ENCODE measurements at places on chromosomes 2 and 18.

- DNase-seq = no peak
Observed at GRCh38 chr18:77223221-77223639, 26.4 kb upstream of the GALR1 start.

DNA sequence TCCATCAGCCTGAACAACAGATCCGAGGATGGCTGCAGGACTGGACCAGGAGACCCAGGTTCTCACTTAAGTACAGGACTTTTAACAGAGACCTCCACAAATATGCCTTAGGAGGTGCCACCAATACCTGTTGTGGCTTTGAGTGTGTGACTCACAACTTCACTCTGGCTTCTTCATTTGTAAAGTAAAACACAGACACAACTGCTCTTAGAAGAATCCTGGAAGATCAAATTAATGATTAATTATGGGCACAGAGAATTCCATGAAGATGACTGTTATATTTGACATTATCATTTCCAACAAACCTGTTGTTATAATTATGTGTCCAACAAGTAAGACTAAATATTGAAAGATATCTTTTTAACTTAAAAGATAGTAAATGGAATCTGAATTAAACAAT lies 481.4 kb upstream of the KLHL29 start:
- no peak for DNase-seq

GRCh38 chr2:106584304-106584954 lies 97.3 kb downstream of the CD8B2 start:
- no peak for DNase-seq

GRCh38 chr2:155840661-155841060 lies 491.9 kb downstream of the NR4A2 start:
- no peak for DNase-seq

- DNase-seq = no peak
Observed at GRCh38 chr18:76578571-76579300, 83.7 kb upstream of the ZNF516 start.

DNA sequence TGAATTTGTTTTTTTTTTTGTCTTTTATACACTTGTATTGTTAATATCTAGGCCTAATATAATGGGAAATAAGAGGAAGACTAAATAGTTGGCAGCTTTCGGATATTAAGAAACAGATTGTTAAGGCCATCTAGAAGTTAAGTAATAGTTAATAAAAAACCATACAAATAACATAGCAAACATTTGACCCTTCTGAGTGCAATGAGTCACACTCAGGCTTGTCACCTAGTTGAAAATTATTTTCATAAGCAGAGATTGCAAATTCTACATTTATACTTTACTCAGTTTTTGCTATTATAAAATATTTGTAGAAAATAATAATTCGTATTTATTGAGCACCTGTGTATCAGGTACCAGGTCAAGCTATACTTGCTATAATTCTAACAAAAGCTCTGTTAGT lies 2.4 kb downstream of the NUP35 start:
- DNase-seq = no peak

GRCh38 chr2:110732422-110733413 lies at the start of gene ACOXL:
TSS of gene ACOXL (plus strand) at chr2:110732573. CDS start at chr2:110768390, 35,817 bp downstream.
- no peak for DNase-seq

- DNase-seq = no peak
Observed at GRCh38 chr2:38113981-38114708, 38.2 kb upstream of the CYP1B1 start.

- no peak for DNase-seq
Observed at GRCh38 chr2:72276356-72276755, 128.7 kb upstream of the CYP26B1 start.

DNA sequence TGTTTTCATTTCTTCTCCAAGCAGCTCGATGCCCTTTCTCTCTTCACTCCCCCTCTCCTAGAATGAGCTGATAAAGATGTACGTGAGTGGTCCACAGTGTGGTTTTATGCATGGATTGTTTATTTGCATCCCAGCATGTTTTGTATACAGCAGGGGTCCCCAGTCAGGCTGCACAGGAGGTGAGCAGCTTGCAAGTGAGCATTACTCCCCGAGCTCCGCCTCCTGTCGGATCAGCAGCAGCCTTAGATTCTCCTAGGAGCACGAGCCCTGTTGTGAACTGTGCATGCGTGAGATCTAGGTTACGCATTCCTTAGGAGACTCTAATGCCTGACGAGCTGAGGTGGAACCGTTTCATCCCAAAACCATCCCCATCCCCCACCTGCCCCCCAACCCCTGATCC lies 262.6 kb downstream of the AGAP1 start:
- DNase-seq = no peak

GRCh38 chr2:39954346-39954745 lies 175.3 kb upstream of the THUMPD2 start:
- DNase-seq = no peak

- no peak for DNase-seq
Observed at GRCh38 chr2:86185517-86186212, 9.6 kb downstream of the IMMT start.

DNA sequence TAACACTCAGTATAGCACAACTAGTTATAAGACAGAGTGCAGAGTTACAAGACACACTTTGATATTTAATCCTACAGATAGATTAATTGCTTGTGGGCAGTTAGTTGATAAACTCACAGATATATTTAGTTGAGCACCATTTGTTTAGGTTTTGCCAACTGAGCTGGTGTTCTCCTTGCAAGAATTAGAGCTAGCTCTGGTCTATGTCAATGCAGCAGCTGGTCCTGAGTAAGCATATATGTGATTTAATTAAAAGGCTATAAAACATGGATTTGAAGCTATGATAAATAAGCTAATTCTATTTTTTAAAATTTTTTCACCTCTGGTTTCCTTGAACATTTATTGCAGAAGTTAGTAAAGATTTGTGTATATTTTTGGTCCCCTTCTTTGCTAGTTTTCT lies 35.6 kb downstream of the GPD2 start:
- no peak for DNase-seq

GRCh38 chr18:76498064-76498463 lies 3.0 kb upstream of the ZNF516 start:
- no peak for DNase-seq

- no peak for DNase-seq
Observed at GRCh38 chr2:25323042-25323514, 18.6 kb downstream of the DNMT3A start.

DNA sequence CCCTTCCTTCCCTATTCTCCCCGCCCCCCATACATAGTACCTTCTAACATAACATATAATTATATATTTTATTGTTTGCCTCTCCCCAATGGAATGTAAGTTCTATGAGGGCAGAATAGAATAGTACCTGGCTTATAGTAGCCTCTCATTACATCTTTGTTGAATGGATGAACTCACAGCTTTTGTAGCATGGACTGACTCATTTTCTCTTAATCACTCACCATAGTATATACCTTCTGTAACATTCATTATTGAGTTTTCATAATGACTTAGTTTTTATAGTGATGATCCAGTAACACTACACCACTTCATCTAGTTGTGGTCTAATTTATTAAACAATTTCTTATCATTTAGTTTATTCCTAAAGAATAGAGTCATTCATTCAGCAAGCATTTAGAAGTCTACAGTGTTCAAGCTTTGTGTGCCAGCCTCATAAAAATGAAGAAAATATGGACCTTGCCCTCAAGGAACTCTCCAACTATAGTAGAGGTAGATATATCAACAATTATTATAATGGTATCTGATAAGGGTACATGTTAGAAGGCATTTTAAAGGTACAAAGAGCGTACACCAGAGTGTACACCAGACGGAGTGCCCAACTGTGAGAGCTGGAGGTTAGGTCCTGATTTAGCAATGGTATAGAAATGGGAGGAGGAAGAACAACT lies 31.1 kb downstream of the NCOA1 start:
- DNase-seq = no peak

DNA sequence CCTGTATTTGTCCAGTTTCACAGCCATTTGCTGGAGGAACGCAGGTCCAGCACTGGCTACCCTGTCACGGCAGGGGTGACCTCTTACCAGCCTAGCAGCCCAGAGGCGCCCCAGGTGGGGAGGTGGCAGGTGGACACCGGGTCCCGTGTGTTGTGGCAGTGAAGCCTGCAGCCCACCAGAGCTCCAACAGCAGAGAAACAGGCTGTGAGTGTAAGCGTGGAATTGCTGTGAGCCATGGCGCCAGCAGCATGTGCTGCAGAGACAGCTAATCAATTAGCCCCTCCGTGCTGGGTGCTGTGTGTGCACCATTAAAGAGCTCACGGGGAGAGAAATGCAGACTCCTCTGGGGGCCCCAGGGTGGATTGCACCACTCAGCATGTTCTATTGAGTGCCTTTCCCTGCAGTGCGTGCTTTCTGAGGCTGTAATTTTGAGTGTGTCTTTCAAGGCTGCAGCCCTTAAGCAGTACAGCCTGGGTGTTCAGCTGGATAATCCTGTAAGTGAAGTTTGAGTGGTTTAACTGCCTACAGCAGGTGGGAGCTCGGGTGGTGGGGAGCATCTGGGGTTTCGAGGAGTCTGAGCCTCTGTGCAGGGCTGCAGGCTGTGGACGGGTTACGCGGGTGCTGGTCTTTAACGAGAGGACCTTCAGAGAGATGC lies 15.9 kb downstream of the RTP5 start:
- no peak for DNase-seq

GRCh38 chr18:73827801-73828200 lies 319.8 kb downstream of the FBXO15 start:
- DNase-seq = no peak

DNA sequence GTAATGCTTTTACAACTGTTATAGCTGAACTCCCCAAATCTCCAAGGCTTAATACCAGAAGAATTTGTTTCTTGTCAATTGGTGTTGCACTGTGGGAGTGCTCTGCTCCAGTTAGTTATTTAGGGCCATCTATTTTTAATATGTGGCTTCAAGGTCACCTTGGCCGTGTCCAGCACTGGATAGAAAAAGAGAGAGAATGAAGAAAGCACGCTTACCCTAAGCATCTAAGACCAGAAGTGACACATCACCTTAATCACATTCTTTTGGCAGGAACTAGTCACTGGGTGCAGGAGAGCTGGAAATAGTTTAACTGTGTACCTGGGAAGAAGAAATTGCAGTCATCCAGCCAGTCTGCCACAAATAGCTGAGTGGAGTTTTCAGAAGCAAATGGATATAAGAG lies 78.8 kb downstream of the VWC2L start:
- no peak for DNase-seq

- DNase-seq = no peak
Observed at GRCh38 chr2:23533338-23533695, 148.3 kb downstream of the KLHL29 start.

- DNase-seq = no peak
Observed at GRCh38 chr2:215397632-215398341, 38.1 kb downstream of the FN1 start.

DNA sequence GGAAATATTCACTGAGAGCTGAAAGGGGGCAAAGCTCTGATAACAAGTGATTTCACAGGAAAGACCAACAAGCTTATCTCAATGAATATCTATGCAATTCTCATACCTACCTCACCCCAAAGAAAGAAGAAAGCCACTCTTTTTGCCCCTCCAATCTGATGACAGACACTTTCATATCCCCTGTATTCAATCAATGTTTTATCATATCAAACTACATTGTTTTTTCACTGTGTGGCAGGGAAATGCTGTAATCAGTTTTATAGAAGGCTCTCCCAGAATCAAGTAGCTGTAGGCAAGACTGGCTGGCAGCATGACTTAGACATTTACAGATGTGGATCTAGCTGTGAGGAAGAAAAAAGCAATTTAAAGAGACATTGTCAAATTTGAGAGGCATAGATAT lies 81.3 kb upstream of the PIK3C3 start:
- no peak for DNase-seq

GRCh38 chr2:152367547-152368390 lies 32.8 kb downstream of the FMNL2 start:
- DNase-seq = no peak

DNA sequence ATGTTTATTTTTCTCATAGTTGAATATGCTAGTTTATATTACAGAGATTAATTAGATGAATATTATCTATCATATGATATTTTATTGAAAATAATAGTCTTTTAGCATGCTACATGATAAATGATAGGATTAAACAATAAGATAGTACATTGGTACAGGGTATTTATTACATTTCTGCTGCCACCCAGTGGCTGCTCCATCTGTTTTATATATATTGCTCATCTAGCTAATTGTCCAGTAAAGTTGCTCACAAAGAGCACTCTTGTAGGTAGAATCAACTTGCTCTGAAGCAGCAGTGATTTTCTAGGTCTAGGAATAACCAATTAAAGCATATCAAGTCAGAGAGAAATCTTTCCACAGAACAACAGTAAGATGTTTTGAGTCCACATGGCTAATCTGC lies 183.3 kb downstream of the ASXL3 start:
- DNase-seq = peak; percentile 29

GRCh38 chr2:150081775-150082481 lies 405.5 kb downstream of the RND3 start:
- DNase-seq = no peak

DNA sequence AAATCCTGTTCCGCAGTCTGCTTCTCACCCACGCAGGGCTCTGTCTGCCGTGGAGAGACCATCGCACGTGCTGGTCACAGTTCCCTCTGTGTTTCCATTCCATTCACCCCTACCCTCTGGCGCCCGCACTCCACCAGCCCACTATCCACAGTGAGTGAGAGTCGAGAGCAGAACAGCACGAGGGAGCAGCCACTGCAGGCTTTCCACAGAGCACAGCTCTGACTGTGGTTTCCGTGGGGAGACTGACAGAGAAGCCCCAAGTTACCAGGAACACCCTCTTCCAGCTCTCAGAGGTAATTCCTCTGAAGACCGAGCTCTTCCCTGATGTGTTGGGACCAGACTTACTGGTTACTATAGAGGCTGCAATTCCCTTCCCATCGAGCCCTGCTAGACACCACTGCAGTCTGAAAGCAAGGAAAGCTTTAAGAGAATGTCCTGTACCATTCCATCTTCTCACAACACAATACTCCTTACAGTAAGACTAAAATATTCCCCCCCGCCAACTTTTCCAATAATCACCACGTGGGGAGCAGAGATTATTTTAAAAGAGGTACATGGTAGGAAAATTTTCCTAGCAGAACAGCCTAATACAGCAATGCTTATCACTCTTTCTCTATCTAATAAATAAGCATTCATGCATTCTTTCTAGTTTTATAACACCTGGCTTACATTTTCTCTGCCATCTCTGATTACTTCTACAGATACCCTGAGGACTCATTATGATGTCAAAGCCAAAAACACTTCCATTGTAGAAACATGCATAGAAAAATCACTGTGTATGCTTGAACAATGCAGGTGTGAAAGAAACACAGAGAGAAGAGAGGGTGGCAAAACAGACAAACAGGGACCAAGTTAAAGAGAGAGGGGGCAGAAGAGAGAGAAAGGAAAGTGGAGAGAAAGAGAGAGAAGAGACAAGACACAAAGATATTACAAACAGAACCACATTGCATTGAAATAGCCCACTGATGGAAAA lies 4.7 kb downstream of the MYT1L start:
- DNase-seq = no peak

DNA sequence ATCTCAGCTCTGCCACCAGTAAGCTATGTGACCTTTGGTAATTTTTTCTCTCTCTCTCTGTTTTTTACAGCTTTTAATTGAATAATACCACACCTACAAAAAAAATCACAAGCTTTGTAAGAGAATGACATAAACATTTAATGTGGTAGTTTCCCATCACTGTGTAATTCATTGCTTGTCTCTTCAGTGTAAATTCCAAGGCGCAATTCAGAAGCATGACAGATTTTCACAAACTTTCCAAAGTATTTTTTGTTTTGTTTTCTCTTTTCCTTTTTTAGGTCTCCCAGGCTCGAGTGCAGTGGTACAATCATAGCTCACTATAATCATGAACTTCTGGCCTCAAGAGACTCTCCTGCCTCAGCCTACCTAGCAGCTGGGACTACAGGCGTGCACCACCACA lies 25.0 kb upstream of the PPM1B start:
- DNase-seq = no peak

- no peak for DNase-seq
Observed at GRCh38 chr2:61235716-61236115, 73.7 kb downstream of the C2orf74 start.

- DNase-seq = no peak
Observed at GRCh38 chr18:53380063-53380639, 844.3 kb downstream of the MBD2 start.
